ENCODE measurements at places on chromosomes 11 and 22.
A peak's percentile ranks its signal among the peaks of the same experiment; 100 is the strongest.

- DNase-seq = no peak
These were observed 20.3 kb upstream of the YPEL1 start for GRCh38 chr22:21755851-21756284.

DNA sequence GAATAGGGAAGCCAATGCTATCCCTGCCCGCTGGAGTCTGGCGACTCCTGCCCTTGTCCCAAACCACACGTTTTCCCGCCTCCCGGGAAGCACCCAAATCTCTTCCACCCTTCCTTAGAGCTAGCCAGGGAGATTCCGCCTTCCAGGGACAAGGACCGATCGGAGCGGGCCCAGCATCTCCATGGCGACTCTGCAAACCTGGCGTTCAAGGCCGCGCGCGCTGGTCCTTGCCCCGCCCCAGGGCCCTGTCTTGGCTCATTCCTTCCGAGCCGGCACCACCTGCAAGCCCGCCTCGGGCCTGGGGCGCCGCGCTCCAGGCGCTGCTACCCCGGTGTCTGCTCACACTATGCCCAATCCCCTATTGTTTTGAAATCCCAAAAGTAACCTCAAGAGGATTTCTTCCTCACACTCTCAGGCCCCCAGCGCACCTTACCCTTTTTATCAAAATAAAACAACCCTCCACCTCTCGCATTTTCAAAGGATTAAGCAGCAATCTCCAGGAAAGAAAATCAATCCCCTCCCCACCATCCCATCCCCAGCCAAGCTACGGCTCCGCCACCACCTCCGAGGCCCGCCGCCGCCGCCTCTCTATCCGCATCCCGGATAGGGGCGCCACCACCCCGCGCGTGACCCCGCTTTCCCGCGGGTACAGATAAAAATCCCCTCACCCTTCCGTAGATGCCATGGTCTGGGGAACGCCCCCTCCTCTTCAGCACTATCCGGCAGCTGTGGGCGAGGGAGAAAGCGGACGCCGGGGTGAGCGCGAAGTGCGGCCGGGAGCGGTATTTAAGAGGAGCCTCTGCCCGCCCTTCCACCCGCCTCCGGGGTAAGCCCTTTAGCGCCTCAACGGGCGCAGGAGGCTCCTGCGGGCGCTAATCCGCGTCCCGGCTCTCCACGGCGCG, 825 bp downstream of the SLC1A2 start:
- DNase-seq = no peak

DNA sequence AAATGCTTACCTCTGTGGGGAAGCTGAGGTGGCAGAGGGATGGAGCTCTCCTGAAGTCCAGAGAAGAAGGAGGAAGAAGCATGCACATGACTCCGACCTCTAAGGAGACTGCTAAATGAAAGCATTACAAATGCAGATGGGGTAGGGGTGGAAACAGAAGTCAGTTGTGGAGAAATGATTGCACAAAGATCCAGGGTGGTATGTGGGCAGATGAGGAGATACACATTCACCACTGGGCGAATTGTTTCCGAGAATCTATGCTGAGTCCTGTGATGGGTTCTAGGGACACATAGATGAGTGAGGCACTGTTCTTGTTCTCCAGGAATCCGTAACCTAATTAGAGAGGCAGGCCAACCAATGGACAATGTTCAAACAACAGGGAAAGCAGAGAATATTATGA, 188.9 kb upstream of the ZBED5 start:
- no peak for DNase-seq

DNA sequence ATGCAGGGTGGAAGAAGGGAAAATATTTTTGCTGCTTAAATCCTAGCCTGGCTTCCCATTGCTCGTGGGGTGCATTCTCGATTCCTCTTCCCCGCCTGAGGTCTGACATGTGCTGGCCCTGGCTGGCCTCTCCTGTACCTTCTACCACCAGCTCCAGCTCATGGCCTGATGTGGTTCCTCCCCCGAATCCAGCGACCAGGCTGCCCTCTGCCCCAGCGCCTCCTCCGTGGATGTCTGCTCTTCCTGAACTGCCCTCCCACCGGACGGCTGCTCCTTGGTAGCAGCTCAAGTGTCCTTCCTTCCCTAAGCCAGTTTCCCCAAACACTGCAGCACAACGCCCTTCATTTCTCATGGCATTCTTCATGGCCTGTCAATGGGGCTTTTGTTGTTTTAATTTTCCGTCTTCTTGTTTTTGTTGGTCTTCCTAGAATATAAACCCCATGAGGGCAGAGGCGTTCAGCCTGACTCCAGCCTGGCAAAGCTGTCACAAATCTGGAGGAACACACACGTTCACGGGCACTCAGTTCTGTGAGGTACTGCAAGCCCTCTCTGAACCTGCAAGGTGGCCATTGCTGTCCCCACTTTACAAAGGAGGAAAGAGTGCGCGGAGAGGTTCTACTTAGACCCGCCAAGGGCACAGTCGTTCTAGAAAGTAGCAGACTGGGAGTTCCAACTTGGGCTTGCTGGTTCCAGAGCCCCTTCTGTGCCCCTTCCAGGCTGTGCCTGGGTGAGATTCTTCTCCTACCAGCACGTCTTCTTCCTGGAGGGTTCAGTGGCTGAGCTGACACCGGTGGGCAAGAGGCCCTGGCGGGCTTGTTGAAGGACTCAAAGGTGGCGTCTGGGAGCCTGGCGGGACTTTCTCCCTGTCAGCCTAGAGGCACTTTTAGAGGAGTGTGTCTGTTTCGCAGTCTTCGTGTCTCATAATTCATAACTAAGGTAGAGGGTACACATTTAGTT, 953 bp upstream of the LRP5 start:
- DNase-seq = no peak

- no peak for DNase-seq
These were observed 1.1 kb upstream of the CAVIN3 start for GRCh38 chr11:6321356-6321755.

DNA sequence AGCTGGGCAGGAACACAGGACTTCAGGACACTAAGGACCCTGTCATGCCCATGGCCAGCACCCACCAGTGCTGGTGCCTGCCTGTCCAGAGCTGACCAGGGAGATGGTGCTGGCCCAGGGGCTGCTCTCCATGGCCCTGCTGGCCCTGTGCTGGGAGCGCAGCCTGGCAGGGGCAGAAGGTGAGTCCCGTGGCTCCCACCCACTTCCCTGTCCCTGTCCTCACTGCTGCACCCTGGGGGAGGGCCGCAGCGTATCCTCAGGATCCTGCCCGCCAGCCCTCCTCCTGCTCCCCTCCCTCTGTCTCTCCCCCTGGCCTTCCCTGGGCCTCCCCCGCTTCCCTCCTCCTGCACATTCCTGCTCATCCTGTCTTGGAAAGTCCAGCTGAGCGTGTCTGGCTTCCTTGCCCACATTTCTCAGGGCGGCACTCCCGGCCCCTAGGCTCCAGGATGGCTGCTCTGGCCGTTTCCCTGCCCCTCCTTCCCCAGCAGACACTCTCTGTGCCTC, 8.7 kb downstream of the CSF2RB start:
- no peak for DNase-seq

- DNase-seq = no peak
These were observed 224.6 kb upstream of the CCDC90B start for GRCh38 chr11:83510530-83511460.

DNA sequence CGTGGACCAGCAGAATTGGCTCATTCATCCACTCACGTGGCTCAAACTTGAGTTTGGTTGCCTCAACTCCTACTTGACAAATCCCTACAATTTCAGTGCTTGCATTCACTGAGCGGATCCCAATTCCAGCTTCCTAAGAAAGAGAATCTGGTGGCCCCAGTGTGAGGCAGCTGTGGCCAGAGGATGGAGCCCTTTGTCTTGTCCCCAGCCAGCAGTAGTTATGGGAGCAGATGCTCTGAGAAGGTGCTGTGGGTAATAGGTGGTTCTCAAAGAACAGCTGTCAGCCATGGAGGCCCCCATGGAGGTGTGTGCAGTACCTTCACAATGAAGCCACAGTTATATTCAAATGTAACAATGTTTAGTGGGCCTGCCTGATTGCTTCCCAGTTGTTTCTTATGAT, 39.3 kb downstream of the KREMEN1 start:
- DNase-seq = no peak

GRCh38 chr11:31796499-31797189, 14.5 kb downstream of the PAX6 start:
- no peak for DNase-seq

DNA sequence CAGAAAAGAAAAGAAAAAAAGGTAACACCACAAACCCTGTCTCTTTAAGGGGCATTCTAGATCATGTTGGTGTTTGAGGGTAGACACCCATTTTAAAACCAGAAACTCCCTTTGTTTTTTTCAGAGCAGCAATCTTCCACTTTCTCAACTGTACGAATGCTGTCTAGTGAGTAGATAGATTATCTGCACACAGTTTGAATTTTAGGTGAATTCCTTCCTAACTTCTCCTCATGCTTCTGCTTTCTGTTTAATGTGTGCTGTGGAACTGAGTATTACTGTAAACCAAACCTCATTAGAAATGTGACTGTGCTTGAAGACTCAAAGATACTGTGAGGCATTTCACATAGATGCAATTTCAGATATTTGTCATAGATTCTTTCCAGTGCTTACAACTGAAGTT, 102.4 kb downstream of the PRMT3 start:
- DNase-seq = no peak

DNA sequence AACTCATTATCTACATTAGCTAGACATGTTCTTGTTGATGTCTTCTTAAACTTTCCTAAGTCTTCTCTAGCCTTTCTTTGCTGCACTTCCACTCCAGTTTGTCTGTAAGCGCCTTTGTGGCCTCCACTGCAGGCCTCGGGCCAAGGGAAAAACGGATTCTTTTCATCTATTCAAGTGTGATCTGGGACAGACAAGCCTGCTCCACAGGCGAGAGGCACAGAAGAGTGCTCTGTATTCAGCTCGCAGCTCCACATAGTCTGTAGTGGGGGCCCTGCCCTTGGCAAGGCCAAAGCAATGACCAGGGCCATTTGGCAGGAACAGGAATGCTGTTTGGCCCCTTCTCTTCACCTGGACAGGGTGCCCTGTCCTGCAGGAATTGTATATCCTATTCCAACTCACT, 84.1 kb upstream of the BARX2 start:
- DNase-seq = no peak

GRCh38 chr22:42111798-42112197, 18.8 kb downstream of the CYP2D6 start:
- no peak for DNase-seq

DNA sequence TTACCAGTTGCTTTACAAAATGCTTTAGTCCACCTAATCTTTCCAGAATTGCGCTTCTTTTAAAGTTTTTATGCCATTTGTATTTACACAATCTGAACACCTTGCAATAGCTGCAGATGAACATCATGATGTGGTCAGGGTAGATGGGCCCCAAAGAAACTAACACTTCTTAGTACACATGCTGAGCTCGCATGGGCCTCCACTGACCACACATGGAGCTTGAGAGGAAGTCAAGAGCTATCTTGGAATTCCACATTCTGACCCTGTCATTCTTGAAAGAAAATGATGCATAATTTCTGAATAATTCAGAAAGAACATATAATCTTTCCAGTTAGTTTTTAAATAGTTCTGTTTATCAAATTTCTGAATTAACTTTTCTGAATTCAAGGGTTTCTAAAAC, 7.7 kb downstream of the LIPT2 start:
- DNase-seq = no peak

DNA sequence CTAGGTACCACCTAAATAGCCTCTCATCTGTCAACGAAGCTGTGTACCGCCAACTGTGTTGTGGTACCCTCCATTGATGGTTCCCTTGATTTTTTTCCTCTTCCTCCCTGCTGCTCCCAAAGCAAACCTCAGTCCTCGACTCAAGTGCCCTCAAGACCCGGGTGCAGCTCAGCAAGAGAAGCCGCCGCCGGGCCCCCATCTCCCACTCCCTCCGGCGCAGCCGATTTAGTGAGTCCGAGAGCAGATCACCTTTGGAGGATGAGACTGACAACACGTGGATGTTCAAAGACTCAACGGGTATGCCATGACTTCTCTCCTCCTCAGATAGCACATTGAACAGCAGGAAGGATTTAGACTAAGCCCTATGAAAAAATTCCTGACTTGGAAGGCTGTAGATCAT, 22.4 kb upstream of the CRYBB3 start:
- no peak for DNase-seq

GRCh38 chr11:126194121-126194543, 17.3 kb downstream of the RPUSD4 start:
- no peak for DNase-seq

- DNase-seq = no peak
These were observed 3.6 kb upstream of the ME3 start for GRCh38 chr11:86676010-86676409.

GRCh38 chr11:117495357-117495756, 167.7 kb downstream of the CEP164 start:
- DNase-seq = no peak

DNA sequence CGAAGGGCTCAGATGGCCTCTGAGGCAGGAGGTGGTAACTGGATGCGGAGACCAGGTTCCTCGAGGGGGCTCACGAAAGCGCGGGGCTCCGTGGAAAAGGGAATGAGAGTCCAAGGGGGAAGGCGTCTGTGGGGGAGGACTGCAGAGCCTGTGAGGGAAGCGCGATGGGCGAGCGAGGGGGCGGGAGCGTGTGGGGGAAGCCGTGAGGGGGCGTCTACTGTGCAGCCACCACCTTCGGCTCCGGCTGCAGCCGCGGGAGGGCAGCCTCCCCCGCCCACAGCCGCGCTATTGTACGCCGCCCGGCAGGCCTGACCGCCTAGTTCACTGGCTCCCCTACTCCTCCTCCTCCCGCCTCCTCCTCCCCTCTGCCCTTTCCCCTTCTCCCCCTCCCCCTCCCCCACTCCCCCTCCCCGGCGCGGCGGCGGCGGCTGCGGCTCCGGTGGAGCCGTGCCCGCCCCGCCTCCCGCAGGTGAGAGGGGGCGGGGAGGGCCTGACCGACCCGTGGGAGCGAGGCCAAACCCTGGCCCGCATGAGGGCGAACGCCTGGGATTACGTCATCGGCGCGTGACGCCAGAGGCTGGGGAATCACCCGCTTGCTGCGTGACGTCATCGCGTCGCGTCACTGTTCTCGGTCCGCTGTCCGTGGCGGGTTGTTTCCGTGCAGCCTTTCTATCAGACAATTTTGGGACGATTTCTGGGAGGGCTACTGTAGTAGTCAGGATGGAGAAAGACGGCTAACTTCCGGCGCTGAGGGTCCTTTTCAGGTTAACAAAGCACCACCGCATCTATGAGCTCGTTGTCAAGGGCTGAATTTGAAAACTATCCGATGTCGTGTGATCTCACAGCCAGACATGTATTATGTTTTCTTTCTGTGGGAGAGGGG, at the start of gene PAK1:
Gene PAK1 (minus strand): TSS at position 294 of the 883 bp plus-strand sequence. CDS start 81,574 bp downstream, outside the sequence.
- DNase-seq = peak; percentile 81

DNA sequence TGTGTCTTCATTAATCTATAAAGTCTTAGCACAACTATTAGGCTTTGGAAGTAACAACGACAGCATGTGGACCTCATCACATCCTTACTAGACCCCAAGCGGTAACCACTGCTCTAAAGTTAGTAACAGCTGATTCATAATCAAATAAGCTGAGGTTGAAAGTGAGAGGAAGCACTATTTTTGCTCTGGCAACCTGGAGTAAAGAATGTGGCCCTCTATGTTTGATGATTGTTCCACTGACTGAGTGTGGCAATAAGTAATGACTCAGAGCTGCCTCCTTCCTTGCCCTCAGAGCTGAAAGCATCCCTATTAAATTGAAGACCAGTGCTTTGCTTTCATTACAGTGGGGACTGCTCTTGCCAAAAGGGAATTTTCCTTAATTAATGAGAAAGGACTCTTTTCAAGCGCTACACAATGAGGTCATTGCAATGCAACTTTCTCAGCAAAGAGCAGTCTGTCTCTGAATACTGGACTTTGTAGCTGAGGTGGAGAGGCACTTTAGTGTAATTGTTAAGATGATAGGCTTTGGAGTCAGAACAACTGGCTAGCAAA, 906.1 kb upstream of the RAG2 start:
- no peak for DNase-seq

GRCh38 chr11:8997451-8997850, 6.3 kb downstream of the NRIP3 start:
- no peak for DNase-seq

Data from stimulated activated CD4-positive, alpha-beta T cell treated with anti-CD3 and anti-CD28 coated beads, Interleukin-4, amount 100 ng/mL, for 4 hours (primary cell).